Activated CD4-positive, alpha-beta T cell treated with anti-CD3 and anti-CD28 coated beads for 1 hour (primary cell): ENCODE measurements at places on chromosomes 2 and 18.

DNA sequence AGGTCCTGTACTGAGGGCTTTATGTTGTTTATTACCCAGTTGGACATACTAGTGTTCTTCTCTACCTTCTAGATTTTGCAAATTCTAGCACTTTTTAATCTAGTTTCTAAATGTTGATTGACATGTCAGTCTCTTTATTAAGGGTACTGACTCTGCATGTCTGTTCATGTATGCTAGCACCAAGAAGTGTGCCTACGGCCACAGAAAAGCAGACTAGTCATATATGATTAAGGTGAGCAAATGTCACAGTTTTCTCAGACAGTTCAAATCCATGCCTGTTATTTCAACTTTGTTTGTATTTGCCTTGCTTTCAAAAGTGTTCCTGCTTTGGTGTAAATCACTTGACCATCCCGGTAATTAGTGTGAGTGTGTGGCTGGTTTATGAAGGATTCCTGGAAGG is 145.0 kb upstream of the DSEL start:
- no peak for DNase-seq

DNA sequence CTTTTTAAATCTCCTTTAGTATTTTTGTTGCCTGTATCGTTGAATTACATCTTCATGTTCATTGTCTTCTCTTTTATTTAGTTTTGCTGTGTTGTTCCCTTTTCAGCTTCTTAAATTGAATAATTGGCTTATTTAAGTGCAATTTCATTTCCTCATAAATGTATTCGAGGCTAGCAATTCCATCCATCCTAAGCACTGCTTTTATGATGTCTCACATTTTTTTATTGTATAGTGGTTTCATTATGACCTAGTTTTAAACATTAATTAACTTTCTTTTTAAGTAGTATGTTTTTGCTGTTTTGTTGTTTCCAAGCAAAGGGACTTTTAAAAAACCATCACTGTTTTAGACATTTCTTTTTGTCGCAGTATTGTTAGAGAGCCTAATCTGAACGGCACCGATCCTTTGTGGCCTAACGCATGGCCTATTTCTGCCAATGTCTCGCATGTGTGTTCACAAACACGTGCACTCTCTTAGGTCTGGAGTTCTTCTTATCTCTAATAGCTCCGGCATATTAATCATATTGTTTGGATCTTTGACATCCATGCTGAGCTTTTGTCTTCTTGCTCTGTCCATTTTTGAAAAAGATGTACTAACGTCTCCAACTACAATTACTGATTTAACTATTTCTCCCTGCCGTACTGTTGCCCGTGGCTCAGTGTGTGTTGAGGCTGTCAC is 59.6 kb upstream of the ZNF516 start:
- DNase-seq = no peak

- DNase-seq = no peak
Measured at GRCh38 chr2:212949786-212950185, 201.6 kb downstream of the IKZF2 start.

- DNase-seq = no peak
Measured at GRCh38 chr2:132270255-132270654, 108.5 kb upstream of the ANKRD30BL start.

GRCh38 chr18:12282442-12283039 is 25.5 kb upstream of the TUBB6 start:
- DNase-seq = no peak
